ENCODE measurements at places on chromosomes 6 and 20.

DNA sequence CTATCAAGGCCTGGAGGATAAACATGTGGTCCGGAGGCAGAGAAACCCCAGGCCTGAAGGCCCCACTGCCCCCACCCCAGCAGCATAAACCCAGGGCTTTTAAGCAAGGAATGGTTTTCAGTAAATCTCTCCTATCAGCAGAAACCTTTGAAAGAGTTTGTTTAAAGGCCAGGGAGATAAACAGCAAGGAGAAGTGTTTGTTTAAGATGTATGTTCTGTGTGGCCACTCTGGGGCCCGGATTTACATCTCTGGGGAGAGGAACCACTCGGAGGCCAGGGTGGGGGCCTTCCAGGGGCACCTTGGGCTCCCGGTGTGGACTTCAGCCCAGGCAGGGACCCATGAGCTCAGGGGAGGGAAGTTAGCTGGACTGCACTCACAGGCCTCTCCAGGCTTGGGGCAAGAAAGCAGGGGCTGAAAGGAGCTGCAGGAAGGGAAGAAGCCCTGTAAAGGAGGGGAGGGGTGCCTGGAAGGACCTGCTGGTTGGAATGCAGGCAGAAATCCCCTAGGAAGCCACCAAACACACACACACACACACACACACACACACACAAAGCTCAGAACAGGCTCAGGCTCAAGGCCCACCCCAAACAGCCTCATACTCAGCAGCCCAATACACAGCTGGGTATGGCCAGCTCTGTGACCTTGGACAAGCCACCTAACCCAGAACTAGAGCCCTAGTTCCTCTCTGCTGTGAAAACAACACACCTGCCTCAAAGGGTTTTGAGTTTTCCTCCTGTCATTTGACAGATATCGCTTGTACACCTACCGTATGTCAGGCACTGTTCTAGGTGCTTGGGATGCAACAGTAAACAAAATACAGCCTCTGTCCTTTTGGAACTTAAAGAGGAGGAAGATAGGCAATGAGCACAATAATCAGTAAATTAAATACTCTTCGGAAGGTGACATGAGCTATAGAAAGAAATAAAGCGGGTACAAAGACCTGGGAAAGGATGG lies 26.2 kb upstream of the FOXP4 start:
- peak; percentile 59 for DNase-seq

DNA sequence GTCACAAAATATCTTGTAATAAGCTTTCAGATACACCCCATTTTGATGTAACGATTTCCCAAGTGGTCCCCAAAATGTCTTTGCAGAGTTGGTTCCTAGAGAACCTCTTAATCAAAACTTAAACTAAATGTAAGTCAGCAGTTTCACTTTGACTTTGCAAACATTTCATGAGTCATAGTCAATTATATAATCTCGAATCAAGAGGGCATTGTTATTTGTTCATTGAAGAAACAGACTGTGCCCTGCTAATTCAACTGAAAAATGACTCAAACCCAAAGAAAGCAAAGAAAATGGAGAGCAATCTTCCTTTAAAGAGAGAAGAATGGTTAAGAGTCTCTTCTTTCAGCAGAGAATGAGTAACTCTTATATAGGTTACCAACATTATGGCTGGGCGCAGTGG lies 58.3 kb downstream of the IPCEF1 start:
- DNase-seq = no peak

DNA sequence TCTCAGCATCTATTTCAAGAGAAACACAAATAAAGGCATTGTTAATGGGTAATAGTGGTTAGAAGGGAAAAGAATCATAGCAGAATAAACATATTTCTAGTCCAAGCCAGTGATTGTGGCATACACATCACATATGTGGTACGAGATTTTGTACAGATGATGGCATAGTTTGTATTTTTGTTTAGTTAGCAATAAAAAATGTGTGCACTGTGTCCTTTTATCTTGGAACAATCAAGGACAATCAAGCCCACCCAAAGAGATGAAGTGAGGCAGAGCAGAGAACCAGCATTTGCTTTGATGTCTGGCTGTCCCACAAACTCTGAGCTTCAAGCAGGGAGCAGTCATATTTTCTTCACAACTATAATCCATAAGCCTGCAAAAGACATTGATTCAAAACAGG lies 256.5 kb upstream of the CHD6 start:
- DNase-seq = no peak

DNA sequence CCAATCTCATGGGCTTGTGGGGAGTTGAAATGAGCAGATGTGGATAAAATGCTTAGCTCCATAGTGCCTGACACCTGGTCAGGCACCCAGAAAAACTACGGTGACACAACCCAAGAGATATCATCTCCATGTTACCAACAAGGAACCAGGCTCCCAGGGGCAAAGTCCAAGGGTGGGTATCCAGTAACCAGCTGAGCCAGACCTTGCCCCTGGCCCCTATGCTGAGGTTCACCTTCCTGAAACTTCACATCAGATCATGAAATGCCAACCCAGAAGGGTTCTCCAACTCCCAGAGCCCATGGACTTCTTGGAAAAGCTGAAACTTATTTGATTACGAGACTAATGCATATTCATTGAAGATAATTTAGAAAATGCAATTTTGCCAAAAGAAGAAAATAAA lies 141.8 kb upstream of the KCNG1 start:
- DNase-seq = no peak

GRCh38 chr20:59747671-59748515 lies 143.6 kb downstream of the PHACTR3 start:
- DNase-seq = no peak

- no peak for DNase-seq
These were observed 1.6 kb downstream of the SMPDL3A start for GRCh38 chr6:122790423-122791309.

GRCh38 chr6:9062596-9062995 lies 627.3 kb upstream of the SLC35B3 start:
- no peak for DNase-seq

DNA sequence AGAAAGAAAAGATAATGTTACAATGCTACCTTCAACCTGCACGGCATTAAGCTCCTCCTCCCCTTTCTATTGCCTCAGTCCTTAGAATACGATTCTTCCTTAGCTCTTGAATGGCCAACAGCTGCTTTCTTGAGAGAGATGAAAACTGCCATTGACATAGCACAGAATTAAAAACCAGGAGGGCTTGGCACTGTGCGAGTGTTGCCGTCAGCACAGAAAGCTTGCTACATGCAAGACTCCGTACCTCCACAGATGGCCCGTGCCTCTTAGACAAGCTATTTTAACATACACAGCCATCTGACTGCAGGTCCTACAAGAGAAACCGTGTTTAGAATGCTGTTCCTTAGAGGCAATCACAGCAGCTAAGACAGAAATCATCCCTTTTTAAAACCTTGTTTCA lies 51.7 kb downstream of the ALDH5A1 start:
- DNase-seq = no peak
